T follicular helper cell (primary cell): ENCODE measurements at places on chromosomes 12 and 14.

GRCh38 chr14:101853455-101854018 is 92.0 kb downstream of the PPP2R5C start:
- DNase-seq: no peak

DNA sequence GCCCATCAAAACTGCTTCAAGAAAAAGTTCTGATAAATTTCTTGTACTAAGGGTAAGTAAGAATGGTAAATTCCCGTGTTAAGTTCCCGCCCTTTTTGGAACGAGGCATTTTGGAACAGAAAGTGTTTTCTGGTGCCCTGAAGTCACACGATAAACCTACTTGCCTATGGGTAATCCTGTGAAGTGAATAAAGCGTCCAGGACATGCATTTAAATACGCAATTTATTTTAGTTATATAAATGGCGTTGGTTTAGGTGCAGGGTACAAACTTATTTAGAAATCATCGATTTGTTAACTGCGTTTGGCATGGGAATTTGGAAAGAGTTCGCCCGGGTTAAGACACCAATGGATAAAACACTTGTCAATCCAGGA is 715 bp upstream of the RAP1B start:
- DNase-seq: no peak

DNA sequence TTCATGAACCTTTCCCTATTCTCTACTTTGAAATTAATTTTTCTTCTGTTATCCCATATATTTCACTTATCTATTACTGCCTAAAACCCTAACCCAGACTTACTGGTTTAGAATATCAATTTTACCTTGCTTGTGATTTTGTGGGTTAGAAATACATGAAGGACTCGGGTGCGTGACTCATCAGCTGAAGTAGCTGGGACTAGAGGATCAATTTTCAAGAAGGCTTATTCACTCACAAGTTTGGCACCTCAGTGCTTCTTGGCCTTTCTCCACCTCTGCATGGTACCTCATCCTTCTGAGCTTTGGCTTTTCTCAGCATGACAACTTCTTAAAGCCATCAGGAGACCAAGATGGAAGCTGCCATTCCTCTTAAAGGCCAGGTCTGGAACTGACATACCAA is 57.8 kb downstream of the TMEM117 start:
- no peak for DNase-seq

GRCh38 chr14:95233702-95234241 is 76.4 kb upstream of the DICER1 start:
- no peak for DNase-seq

- no peak for DNase-seq
Measured at GRCh38 chr14:103341250-103342129, 7.5 kb downstream of the EIF5 start.

DNA sequence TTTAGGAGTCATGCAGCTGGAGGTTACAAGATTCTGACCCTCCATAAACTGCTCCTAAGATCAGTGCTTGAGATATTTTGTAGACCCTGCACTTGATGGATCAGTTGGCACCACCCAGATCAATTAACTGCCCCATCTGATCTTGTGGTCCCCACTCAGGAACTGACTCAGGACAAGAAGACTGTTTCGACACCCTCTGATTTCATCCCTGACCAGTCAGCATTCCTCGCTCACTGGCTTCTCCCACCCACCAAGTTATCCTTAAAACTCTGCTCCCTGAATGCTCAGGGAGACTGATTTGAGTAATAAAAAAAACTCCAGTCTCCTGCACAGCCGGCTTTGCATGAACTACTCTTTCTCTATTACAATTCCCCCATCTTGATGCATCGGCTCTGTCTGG is 360.2 kb downstream of the GALC start:
- DNase-seq: no peak

DNA sequence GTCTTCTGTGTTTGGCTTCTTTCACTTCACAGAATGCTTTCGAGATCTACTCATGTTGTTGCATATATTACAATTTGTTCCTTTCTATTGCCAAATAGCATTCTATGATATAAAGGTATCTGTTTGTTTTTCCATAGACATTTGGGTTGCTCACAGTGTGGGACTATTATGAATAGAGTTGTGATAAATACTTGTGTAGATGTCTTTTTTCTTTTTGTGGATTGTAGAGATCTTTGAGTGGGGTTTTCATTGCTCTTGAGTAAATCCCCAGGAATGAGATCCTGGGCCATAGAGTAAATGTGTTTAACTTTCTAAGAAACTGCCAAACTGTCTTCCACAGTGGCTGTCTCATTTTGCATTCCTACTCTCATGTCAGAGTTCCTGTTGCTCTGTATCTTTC is 24.9 kb upstream of the CEBPE start:
- no peak for DNase-seq

DNA sequence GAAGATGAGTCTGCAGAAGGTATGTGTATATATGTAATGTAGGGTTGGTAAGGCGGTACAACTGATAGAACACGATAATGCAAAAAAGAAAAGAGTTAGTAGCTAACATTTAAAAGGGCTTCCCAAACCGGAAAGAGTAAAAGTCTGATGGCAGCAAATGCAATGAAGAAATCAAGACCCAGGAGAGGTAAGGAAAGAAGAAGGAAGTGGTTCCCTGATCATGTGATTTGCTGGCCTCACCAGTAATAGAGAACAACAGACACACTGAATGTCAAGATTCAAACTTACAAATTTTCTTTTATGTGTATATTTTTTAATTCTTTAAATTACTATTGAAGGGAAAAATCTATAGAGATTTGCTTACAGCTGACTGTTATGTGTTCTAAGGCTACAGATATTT is 18.4 kb downstream of the ZFC3H1 start:
- DNase-seq: no peak

DNA sequence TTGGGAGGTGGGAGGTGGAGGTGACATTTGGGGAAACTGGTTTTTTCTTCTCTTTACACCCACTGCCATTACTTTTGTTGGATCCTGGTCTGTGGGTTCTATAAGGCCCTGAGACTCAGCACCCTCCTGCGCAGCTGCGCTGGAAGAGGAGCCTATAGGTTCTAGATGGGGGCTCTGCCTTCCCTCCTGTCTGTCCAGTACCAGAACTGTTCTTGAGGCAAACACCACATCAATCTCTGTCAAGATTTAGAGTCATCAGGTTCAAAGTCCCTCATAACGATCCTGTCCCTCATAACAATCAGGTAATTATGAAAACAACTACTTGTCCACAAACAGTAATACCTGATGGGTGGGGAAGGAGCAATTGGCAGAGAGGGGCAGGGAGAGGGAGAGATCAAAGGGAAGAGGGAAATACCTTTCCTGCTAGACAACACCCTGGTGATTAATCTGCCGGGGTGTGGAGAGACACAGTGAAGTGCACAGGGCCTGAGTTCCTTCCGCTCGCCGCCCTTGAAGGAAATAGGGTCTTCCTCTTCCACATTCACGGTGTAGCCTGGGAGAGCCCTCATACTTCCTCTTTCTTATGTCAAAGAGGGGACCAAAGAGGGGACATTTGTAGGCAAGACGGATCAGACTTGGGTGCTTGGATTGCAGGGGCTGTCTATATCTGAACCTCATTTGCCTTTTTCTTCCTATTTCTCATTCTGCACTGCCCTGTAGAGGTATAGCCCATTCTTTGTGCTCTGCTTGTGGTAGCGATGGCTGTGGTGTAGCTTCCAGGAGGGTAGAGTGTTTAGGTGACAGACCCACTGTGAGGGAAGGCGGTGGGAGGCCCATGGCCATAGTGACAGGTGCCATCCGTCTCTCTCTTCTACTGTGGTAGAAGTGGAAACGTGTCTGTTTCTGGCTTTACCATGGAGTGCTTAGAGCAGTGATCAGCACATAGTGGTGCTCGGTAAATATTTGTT is 12.6 kb downstream of the GPRC5A start:
- no peak for DNase-seq

GRCh38 chr14:66330916-66331315 is 155.3 kb upstream of the CCDC196 start:
- no peak for DNase-seq

DNA sequence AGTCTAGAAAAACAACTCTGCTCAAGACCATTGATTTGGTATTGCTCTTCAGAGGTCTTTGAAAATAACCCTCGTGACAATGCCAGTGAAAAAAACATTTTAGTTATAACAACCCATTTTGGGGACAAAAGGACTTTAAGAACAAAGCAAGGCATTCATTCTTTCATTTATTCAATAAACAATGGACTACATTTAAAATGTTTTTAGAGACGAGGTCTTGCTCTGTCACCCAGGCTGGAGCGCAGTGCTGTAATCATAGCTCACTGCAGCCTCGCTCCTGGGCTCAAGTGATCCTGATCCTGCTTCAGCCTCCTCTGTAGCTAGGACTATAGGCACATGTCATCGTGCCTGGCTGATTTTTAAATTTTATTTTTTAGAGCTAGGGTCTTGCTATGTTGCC is 7.7 kb upstream of the KICS2 start:
- DNase-seq: no peak

GRCh38 chr14:100193417-100194357 is 34.2 kb upstream of the DEGS2 start:
- no peak for DNase-seq

GRCh38 chr12:110929818-110930217 is 9.4 kb upstream of the MYL2 start:
- DNase-seq: no peak

- no peak for DNase-seq
Measured at GRCh38 chr12:16036073-16036472, 124.9 kb downstream of the DERA start.

GRCh38 chr14:74563233-74563585 is 48.8 kb downstream of the LTBP2 start:
- DNase-seq: no peak
